Melanocyte of skin (primary cell): ENCODE measurements at places on chromosomes 7 and 10. TPM values are rescaled to one million over a fixed set of nuclear protein-coding genes. Genes with fewer than 3 reads are reported as not detected.

The FAM25G gene
- total RNA-seq: not detected in 2 replicates

The ADCY1 gene
- 15.3 and 31.3 TPM in 2 replicates for total RNA-seq

The MYL10 gene
- total RNA-seq: not detected in 2 replicates

The PROSER2 gene
- total RNA-seq: 1.0 and 4.4 TPM in 2 replicates

The PLA2G12B gene
- not detected in 2 replicates for total RNA-seq
